Activated T-cell treated with anti-CD3 and anti-CD28 coated beads for 1 hour (primary cell): ENCODE measurements at places on chromosomes 2 and 18.

DNA sequence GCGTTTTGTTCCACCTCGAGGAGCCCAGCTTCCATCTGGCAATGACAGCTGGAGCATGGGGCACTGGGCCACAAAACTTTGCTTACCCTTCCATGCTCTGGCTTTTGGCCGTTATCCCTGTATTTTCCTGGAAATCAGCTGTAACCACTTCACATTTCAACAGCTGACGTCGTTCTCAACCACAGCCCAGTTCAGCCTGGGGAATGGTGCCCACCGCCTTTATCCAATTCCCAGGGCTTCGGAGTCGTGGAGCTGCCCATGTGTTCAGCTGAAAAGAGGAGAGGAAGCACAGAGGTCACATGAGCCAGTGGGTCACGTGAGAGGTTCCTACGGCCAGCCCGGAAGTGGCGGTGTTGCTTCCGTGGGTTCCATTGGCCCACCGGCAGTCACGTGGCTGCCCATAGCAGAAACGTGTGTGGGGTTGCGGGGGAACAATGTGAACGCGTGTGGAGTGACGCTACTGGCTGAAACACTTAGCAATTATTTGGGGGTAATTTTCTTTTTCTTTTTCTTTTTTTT is 16.7 kb upstream of the EDAR start:
- DNase-seq = no peak

DNA sequence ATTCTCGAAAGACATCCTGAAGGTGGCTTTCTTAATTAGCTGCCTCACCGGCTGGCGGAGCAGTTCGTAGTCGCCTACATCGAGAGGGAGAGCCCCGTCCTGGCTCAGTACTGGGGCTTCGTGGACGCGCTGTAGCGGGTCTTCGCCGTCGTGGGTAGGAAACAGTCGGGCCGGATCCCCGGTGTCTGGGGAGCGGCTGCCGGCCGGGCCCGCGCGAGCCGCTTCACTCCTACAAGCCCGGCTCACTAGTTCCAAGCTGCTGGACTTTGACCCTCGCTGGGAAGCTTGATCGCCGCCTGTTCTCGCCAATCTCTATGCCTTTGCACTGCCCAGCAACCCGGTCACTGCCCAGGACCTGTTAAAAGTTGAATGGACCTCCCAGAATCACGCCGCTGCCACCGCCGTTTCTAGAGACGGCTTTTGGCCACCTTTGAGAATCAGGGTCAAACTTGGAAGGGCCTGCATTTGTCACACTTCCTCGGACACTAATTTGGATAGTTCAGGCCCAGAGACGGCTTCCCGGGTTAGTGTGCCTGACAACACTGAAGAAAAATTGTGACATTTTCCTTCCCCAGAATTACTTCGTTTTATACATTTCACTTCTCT is 41.4 kb upstream of the AKAIN1 start:
- peak; percentile 34 for DNase-seq

DNA sequence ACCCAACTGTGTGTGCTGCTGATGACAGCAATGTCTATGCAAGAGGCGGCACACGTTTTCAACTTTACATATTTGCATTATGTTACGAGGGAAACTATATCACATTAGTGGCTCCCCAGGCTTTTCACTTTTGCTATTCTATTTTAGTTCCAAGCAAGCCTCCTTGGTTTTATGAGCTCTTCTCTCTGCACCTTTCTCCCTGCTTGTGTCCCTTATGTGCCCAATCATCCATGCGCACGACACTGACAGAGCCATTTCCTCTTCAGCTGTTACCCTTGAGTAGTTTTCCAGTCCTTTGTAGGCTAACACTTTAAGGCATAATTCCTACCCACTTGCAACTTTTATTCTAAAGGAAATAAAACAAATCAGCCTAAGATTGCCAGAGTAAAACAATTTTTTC is 154.3 kb downstream of the TCF4 start:
- no peak for DNase-seq

DNA sequence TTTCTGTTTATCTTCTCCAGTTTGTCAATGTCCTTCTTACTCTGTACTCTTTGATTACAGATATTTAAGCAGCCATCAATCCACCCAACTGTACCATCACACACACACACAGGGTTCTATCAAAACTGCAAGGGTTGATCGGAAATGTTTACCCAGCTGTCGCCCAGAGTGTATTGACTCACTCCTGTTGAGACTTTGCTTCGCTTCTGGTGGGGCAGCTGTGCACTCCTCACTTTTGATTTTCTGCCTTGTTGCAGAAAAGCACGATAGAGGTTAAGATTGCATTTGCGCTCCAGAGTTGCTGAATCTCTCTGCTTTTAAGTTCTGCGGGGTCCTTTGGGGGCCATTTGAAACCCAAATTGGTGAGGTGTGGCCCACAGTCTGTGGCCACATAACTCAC is 216.2 kb downstream of the SETBP1 start:
- DNase-seq = no peak

DNA sequence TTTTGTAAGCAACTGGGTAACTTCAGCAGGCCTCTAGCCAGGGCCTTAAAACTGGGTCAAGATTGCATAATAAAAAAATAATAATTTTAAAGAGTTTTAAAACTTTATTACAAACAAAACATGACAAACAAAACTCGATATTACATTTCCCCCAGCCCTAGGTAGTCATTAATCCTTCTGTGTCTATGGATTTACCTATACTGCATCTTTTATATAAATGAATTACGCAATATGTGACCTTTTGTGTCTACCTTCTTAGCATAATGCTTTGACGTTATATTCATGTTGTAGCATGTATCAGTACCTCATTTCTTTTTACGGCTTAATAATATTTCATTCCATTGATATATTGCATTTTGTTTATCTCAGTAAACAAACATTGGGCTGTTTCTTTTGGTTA is 113.5 kb downstream of the CCDC178 start:
- DNase-seq = no peak

- DNase-seq = no peak
Observed at GRCh38 chr2:238264072-238264460, 24.2 kb upstream of the HES6 start.

GRCh38 chr2:128686497-128686859 is 367.8 kb upstream of the HS6ST1 start:
- no peak for DNase-seq
